ENCODE measurements at places on chromosomes 5 and 9. TPM values are rescaled to one million over a fixed set of nuclear protein-coding genes. Genes with fewer than 3 reads are reported as not detected.

GRCh38 chr5:112492291-112492690 is 73.2 kb upstream of the EPB41L4A start:
- no peak overlapping the region for H3K4me3 ChIP-seq
- DNase-seq, result no peak
- no peaks in the 10 kb centered on the region for H3K4me1 ChIP-seq

- no peaks in the 10 kb centered on the region for H3K4me1 ChIP-seq
- no peaks in the 10 kb centered on the region for H3K36me3 ChIP-seq
- no peak overlapping the region for H3K4me3 ChIP-seq
- no peak overlapping the region for H3K27ac ChIP-seq
- H3K27me3 ChIP-seq, result no peaks in the 10 kb centered on the region
Observed at GRCh38 chr5:133818031-133818431, 150.4 kb downstream of the C5orf15 start.

DNA sequence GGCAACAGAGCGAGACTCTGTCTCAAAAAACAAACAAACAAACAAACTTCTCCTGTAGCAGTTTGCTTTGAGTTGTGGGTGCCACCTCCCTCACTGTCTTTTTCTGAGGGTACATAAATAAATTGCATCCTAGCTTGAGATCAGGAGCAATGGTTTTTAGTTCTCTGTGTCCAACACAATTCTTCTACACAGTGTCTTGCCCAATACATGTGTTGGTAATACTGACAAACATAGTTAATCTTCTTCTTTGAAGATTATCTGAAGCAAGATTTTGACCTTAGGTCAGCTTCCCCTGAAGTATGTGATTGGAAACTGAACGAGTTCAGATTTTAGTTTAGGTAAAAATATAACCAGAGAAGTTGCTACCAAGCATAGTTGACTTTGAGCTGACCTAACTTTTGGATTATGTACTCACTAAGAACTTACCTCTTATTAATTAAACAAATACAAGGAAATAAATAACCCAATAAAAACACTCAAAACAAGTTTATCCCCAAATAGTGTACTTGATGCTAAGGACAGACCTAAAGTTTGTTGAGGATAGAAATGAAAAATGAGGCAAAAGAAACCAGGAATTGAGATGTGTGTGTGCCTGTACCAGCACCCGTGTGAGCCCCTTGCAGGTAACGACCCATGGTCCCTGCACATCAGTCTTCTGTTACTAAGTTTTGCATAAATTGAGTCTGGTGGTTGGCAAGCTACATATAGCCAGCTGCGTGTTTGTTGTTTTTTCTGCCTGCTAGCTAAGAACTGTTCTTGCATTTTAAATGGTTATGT is 16.2 kb downstream of the TJP2 start:
- H3K27me3 ChIP-seq, result no peaks in the 10 kb centered on the region
- DNase-seq, result no peak
- no peak overlapping the region for H3K4me3 ChIP-seq
- no peaks in the 10 kb centered on the region for H3K36me3 ChIP-seq
- no peak overlapping the region for H3K27ac ChIP-seq

DNA sequence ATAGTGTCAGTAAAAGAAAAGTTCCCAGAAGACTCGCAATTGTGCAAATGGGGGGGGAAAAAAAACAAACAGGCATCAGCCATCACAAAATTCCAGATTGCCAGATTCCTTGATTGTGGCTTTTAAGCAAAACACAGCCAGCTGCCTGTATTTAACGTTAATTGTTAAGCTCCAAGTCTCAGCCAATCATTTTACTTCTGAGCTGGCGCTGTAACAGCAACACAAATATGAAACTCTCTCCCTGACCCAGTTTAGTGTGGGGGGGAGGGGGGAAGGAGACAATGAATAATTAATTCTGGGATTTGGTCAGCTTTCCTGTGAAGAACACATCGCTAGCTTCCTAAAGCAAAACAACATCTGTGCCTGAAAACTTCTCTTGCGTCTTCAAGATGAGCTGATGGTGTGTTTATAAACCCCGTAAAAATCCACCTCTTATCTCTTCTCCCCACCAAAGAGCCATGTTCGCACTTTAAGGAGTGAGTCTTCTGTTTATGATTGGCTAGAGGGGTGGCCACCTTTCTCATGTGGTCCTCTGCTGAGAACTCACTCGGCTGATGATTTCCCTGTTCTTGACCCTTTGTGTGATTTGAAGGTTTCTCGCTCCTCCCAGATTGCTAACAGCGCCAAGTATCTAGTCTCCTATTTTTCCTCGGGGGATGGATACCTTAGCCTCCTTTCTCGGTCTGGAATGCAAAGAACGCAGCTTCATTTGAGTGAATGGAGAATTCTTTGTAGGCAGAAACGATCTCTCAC is 160.2 kb upstream of the DAPK1 start:
- H3K4me3 ChIP-seq, result peak overlapping the region; percentile 8
- H3K27ac ChIP-seq, result no peak overlapping the region
- H3K27me3 ChIP-seq, result peaks cover 6% of the 10 kb centered on the region
- no peaks in the 10 kb centered on the region for H3K36me3 ChIP-seq
- no peaks in the 10 kb centered on the region for H3K4me1 ChIP-seq

- H3K27me3 ChIP-seq, result peaks cover 7% of the 10 kb centered on the region
- H3K4me3 ChIP-seq, result no peak overlapping the region
- DNase-seq, result no peak
- H3K36me3 ChIP-seq, result no peaks in the 10 kb centered on the region
- no peaks in the 10 kb centered on the region for H3K4me1 ChIP-seq
Observed at GRCh38 chr5:155729684-155730059, 597.3 kb upstream of the SGCD start.

DNA sequence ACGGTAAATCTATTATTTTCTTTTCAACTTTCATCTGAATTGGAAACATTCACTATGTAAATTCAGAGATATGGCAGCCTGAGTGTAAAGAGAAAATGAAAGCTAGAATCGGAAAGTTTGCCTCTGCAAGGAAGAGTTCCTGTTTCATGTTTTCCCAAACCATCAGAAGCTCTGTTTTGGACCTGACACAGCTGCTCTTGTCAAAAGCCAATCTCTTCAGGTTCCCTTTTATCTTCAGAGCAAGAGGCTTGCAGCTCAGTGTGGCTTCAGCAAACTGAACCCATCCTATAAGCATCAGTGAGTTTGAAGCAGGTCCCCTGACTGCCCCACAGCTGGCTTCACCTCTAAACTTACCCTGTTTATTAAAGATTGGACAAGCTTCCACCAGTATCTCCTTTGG is 1099.7 kb downstream of the DTWD2 start:
- no peaks in the 10 kb centered on the region for H3K4me1 ChIP-seq
- no peaks in the 10 kb centered on the region for H3K27me3 ChIP-seq
- H3K27ac ChIP-seq, result no peak overlapping the region
- no peak overlapping the region for H3K4me3 ChIP-seq
- no peaks in the 10 kb centered on the region for H3K36me3 ChIP-seq
- no peak for DNase-seq

DNA sequence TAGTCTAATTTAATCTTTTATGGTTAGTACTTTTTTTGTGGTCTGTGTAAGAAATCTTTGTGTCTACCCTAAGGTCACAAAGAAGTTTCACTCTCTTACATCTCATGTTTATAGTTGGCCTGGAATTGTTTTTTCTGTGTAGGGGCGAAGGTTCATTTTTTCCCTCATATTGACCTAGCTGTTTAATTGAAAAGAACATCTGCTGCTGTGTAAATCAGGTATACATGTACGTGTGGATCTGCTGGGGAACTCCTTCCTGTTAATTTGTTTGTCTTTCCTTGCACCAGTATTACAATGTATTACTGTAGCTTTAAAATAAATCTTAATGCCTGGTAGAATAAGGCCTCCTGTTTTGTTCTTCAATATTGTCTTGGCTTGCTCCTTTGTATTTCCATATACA is 37.8 kb downstream of the EXOSC2 start:
- no peaks in the 10 kb centered on the region for H3K36me3 ChIP-seq
- no peak overlapping the region for H3K27ac ChIP-seq
- H3K4me1 ChIP-seq, result no peaks in the 10 kb centered on the region
- H3K4me3 ChIP-seq, result no peak overlapping the region

DNA sequence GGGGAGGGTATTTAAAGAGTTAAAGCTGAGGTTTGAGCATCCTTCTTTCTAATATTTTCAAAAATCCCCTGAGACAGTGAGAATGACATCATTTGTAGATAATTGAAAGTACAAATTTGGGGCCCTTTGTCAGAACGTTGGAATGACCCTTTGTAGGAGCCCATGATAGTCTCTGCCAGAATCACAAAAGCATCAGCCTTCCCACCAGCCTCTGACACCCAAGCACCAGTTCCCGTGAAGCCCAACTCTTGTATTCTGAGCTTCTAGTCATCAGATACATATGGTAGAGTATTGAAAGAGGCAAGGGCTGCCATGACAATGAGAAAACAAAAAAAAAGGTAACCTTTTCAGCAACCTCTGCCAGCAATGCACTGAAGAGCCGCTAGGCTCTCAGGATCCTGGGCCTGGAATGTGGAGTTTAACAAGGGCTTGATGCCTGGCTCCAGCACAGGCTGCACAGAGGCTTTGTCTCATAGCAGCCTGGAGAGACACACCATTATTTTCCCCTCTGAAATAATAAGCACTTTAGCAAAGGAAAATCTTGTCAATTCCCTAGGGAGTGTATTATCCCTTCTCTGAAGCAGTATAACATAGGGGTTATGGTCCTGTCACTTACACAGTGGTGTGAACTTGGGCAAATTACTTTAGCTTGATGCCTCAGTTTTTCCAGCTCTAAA is 114.4 kb downstream of the ZNF608 start:
- DNase-seq, result no peak
- no peaks in the 10 kb centered on the region for H3K36me3 ChIP-seq
- no peak overlapping the region for H3K4me3 ChIP-seq
- H3K4me1 ChIP-seq, result no peaks in the 10 kb centered on the region

DNA sequence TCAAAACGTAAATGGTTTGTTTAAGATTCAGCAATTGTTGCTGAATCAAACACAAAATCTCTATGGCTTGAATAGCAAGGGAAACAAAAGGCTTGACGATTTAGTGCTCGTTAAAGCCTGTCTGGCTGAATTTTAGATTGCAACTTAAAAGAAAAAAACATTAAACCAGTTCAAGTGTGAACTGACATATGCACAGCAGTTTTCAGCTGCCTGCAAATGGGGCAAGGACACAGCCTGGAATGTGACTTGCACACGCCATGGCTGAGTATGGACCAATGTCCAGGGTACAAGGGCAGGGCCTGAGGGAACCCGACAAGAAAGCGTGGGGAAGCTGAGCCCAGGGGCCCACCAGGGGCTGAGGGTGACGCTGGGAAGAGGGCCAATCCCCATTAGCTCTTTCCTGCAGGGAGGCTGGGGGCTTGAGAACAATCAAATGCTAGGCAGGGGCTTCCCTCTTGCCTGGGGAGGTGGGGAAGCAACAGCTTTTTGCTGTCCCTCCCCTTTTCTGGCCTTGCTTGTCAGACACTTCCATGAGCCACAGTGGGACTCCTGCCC is 89.6 kb upstream of the LRRTM2 start:
- H3K4me3 ChIP-seq, result no peak overlapping the region
- H3K36me3 ChIP-seq, result no peaks in the 10 kb centered on the region
- H3K4me1 ChIP-seq, result no peaks in the 10 kb centered on the region
- no peak overlapping the region for H3K27ac ChIP-seq
- H3K27me3 ChIP-seq, result no peaks in the 10 kb centered on the region
- no peak for DNase-seq

GRCh38 chr9:92637326-92637725 is 32.6 kb downstream of the IPPK start:
- H3K27ac ChIP-seq, result no peak overlapping the region
- DNase-seq, result no peak
- no peaks in the 10 kb centered on the region for H3K36me3 ChIP-seq
- H3K4me3 ChIP-seq, result no peak overlapping the region

DNA sequence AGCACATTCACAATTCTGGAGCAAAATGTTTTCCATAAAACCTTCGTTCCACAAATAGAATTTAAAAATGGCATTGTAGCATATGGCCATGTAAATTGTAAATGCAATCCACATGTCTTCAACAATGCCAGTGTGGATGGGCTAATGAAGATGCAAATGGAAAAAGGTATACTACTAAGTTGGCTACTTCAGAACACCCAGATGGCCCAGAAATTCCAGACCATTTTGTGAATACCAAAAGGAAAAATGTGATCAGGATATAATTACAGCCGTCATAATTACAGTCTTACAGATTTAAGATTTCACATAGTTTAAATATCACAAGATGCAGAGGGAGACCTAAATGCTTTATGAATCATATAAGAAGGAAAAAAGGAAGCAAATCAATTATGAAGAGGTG is 117.2 kb downstream of the TSSK1B start:
- H3K4me3 ChIP-seq, result no peak overlapping the region
- H3K36me3 ChIP-seq, result no peaks in the 10 kb centered on the region
- no peak for DNase-seq
- no peaks in the 10 kb centered on the region for H3K4me1 ChIP-seq

DNA sequence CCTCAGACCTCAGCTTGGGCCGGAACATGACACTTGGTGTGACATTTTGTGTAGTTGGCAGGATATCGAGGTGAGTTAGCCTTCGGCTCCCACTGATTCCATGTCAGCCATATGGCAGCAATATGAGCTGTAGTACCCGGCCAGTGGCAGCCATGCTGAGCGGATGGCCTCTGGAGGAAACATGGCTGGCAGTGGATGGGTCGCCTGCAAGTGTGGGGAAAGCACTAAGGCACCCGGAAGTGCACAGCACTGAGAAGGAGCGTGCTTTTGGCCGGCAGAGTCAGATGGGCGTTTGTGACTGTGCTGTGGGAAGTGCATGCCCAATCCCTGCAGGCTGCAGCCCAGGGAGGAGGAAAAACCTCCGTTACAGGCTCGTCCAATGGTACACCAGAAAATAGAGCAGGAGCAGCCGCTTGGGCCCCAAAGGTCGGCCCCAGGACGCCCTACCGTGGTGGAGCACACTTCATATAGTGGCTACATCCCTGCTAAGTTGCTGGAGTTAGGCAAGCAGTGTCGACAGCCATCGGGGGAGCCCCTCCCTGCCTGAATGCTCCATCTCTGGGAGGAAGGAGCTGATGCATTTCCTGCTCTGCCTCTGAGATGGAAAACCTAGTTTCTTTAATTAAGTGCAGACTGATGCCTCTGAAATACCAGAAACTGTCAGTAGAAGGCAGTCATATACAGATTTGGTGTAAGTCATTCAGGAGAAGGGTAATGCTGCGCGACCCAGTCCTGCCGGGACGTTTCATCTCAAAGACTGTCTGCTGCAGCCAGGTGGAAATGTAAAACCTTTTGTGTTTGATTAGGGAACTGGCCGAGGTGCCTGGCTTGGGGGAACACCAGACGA is 2185.8 kb upstream of the ACO1 start:
- H3K36me3 ChIP-seq, result no peaks in the 10 kb centered on the region
- no peaks in the 10 kb centered on the region for H3K27me3 ChIP-seq
- H3K4me3 ChIP-seq, result no peak overlapping the region
- no peak overlapping the region for H3K27ac ChIP-seq
- no peak for DNase-seq

DNA sequence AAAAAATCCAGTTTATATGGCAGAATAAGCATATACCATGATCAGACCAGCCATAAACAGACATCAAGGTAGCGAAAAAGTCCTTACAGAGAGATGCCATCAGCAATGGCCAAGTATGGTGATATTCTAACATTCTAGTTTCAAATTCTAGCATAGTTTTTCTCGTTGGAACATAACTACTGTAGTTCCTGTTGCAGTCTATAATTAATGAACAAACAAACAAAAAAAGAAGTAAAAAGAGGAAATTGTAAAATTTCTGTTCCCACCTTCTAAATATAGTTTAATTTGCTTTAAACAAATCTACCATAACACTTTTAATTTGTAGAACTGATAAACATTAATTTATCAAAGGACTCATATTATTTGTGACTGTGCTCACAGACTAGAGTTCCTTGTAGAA is 9.9 kb upstream of the CD180 start:
- H3K27me3 ChIP-seq, result no peaks in the 10 kb centered on the region
- DNase-seq, result no peak
- peak overlapping the region; percentile 64 for H3K27ac ChIP-seq
- H3K4me3 ChIP-seq, result peak overlapping the region; percentile 7
- no peaks in the 10 kb centered on the region for H3K36me3 ChIP-seq

PTAR1 gene
- polyA plus RNA-seq, result 18.8 TPM

KIF12 gene
- not detected for polyA plus RNA-seq

PRSS3 gene
- polyA plus RNA-seq, result not detected

FGF10 gene
- polyA plus RNA-seq, result not detected

CD14 gene
- 2.9 TPM for polyA plus RNA-seq

ADAM19 gene
- polyA plus RNA-seq, result 0.10 TPM

Data from naive thymus-derived CD4-positive, alpha-beta T cell (primary cell).